ENCODE measurements at places on chromosomes 13 and 19.

- peak; percentile 5 for DNase-seq
Measured at GRCh38 chr13:39603424-39603947, 493 bp upstream of the LHFPL6 start.

- DNase-seq, result no peak
Measured at GRCh38 chr13:36353001-36353400, 6.8 kb upstream of the SPART start.

GRCh38 chr19:53792721-53793433 lies 31.2 kb downstream of the NLRP12 start:
- peak; percentile 73 for DNase-seq

GRCh38 chr13:79451500-79451962 lies 29.4 kb upstream of the NDFIP2 start:
- peak; percentile 13 for DNase-seq

Measured in A549 (cell line).